ENCODE measurements at places on chromosomes 5 and 9. TPM values are rescaled to one million over a fixed set of nuclear protein-coding genes. Genes with fewer than 3 reads are reported as not detected.

The HMMR gene
- total RNA-seq: 0.84 TPM

- no peak overlapping the region for H3K4me3 ChIP-seq
- H3K27ac ChIP-seq: no peak overlapping the region
- no peaks in the 10 kb centered on the region for H3K36me3 ChIP-seq
Observed at GRCh38 chr5:67283275-67283987, 86.8 kb upstream of the CD180 start.

DNA sequence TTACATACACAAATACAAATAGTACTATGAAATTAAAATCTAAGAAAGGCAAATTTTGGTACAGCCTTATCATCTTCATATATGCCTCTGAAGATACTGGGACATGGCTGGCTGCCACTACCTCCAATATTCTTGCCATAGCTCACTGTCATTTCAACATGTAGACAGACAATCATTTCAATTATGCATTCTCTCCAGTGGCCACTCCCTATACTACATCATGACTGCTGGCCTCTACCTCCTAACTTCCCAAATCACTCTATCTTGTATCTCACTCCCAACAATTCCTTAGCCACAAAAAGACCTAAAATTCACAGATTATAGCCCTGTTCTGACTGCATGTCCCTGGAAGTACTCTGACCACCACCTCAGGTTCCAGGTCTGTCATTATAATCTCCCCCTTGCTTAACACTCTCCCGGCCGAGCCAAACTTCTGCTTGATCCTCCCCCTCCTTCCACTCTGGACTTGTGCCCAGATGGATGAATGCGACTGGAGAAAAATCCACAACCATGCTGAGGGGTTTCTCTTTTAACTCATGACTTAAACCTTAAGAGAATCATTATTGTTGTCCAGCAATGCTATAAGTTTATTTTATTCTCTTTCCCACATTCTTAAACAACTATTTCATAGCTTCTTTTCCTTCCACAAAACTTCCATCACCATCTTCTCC is 225.3 kb upstream of the TLE4 start:
- no peaks in the 10 kb centered on the region for H3K27me3 ChIP-seq
- DNase-seq: no peak
- H3K4me3 ChIP-seq: no peak overlapping the region
- no peak overlapping the region for H3K27ac ChIP-seq
- H3K4me1 ChIP-seq: no peaks in the 10 kb centered on the region

GRCh38 chr5:6713274-6714225 is at the start of gene TENT4A:
TSS of gene TENT4A (plus strand) at chr5:6713432. CDS start at chr5:6713984, 552 bp downstream.
- DNase-seq: no peak
- peak within 1 kb of the TSS; percentile 60 for H3K4me3 ChIP-seq
- no peaks in the 10 kb centered on the region for H3K27me3 ChIP-seq

DNA sequence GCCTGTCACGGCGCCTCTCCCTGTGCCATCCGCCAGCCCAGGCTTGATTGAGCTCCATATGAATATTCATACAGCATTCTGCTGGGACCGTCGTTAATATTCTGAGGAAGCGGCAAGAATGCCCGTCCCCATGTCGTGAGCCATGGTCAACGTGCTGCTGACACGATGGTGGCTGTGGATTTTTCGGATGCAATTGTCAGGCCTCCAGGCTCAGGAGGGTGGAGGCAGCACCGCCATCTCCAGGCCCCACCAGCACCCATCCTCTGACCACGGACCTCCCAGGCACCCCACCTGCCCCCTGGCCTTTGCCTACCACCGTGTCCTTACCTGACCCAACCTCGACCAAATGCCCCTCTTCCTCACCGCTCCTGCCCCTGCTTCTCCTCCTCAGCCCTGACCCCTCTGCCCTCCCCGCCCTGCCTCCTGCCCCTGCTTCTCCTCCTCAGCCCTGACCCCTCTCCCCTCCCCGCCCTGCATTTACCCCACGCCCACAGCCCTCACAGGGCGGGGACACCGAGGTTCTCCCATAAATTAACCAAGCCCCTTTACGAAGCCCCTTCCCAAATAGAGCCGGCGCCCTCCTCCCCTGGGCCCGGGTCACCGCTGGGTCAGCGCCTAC is 9.9 kb downstream of the TMEM250 start:
- H3K4me1 ChIP-seq: peaks cover 40% of the 10 kb centered on the region
- peak overlapping the region; percentile 91 for H3K27ac ChIP-seq
- no peak for DNase-seq

GRCh38 chr9:75889977-75890471 is 449 bp upstream of the PCSK5 start:
- peaks cover 16% of the 10 kb centered on the region for H3K27me3 ChIP-seq
- no peaks in the 10 kb centered on the region for H3K36me3 ChIP-seq
- peak overlapping the region; percentile 43 for H3K27ac ChIP-seq

- peak; percentile 83 for DNase-seq
- H3K27me3 ChIP-seq: no peaks in the 10 kb centered on the region
- peak overlapping the region; percentile 85 for H3K4me3 ChIP-seq
- peak overlapping the region; percentile 87 for H3K27ac ChIP-seq
- H3K36me3 ChIP-seq: peaks cover 25% of the 10 kb centered on the region
Observed at GRCh38 chr5:169637549-169638121, 560 bp downstream of the DOCK2 start.

The SPINK4 gene
- not detected for total RNA-seq

GRCh38 chr5:171714261-171714660 is 71.4 kb upstream of the SMIM23 start:
- no peaks in the 10 kb centered on the region for H3K36me3 ChIP-seq
- H3K27me3 ChIP-seq: no peaks in the 10 kb centered on the region
- no peak for DNase-seq
- no peaks in the 10 kb centered on the region for H3K4me1 ChIP-seq
- no peak overlapping the region for H3K27ac ChIP-seq

DNA sequence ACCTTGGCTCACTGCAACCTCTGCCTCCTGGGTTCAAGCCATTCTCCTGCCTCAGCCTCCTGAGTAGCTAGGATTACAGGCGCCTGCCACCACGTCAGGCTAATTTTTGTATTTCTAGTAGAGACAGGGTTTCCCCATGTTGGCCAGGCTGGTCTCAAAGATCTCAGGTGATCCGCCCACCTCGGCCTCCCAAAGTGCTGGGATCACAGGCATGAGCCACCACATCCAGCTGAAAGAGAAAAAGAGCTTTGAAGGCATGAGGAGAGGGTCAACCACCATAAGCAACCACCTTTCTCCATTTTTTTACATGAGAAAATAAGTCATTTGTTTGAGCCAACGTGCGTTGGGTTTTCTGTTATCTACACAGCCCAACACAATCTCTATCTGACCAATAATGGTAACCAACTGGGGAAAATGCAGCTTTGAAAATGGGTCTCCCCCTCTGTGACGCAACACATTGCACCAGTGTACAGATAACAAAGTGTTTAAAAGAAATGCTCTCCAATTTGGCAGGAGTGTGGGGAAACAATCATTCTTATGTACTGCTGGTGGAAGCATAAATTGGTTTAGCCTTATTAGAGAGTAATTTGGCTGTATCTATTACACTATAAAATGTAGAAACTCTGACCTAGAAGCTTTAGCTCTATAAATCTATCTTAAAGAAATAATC is 45.8 kb upstream of the ZBTB43 start:
- H3K4me1 ChIP-seq: no peaks in the 10 kb centered on the region
- H3K4me3 ChIP-seq: no peak overlapping the region
- peaks cover 18% of the 10 kb centered on the region for H3K27me3 ChIP-seq
- no peak overlapping the region for H3K27ac ChIP-seq
- DNase-seq: no peak

- no peaks in the 10 kb centered on the region for H3K36me3 ChIP-seq
- DNase-seq: no peak
- peaks cover 19% of the 10 kb centered on the region for H3K27me3 ChIP-seq
- no peak overlapping the region for H3K4me3 ChIP-seq
Observed at GRCh38 chr9:109254317-109254716, 66.5 kb downstream of the EPB41L4B start.

The MEIKIN gene
- 1.6 TPM for total RNA-seq

DNA sequence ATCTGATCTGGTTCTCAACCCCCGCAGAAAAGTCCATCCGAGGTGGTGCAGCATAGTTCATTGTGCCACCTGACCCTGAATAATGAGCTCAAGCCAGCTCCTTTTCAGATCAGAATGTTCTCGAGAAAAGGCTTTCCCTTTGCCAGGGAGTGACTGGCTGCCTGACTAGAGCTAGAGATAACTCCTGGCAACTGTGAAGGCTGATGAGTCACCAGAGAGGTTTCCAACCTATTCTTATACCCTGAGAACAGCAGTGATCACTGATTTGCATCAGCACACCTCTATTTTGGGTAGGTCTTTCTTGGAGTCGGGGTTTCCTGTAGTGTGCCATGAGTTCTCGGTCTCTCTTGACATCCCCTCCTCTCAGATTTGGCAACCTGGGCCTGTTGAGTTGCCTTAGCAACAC is 127.9 kb downstream of the PIK3R1 start:
- no peaks in the 10 kb centered on the region for H3K27me3 ChIP-seq
- H3K27ac ChIP-seq: no peak overlapping the region
- no peak overlapping the region for H3K4me3 ChIP-seq

GRCh38 chr5:154352960-154353548 is 92.7 kb upstream of the SAP30L start:
- no peaks in the 10 kb centered on the region for H3K27me3 ChIP-seq
- no peak for DNase-seq

- H3K4me1 ChIP-seq: peaks cover 30% of the 10 kb centered on the region
- H3K4me3 ChIP-seq: no peak overlapping the region
- no peaks in the 10 kb centered on the region for H3K36me3 ChIP-seq
- no peaks in the 10 kb centered on the region for H3K27me3 ChIP-seq
Observed at GRCh38 chr5:54517174-54517511, 416 bp upstream of the SNX18 start.

DNA sequence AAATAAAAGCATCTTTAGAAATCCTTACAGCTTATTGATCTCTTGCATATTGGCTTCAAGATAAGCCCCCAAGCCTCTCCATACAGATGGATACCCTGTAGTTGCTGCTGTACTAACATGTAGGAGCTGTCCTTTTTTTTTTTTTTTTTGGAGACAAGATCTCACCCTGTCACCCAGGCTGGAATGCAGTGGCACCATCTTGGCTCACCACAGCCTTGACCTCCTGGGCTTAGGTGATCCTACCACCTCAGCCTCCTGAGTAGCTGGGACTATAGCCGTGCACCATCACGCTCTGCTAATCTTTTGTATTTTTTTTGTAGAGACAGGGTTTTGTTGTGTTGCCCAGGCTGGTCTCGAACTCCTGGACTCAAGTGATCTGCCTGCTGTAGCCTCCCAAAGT is 35.4 kb downstream of the SNX30 start:
- H3K4me3 ChIP-seq: no peak overlapping the region
- no peak for DNase-seq
- no peaks in the 10 kb centered on the region for H3K27me3 ChIP-seq
- no peak overlapping the region for H3K27ac ChIP-seq
